Activated T-cell treated with anti-CD3 and anti-CD28 coated beads for 1 hour (primary cell): ENCODE measurements at places on chromosomes 12 and 14.

- DNase-seq: no peak
These were observed 19.5 kb downstream of the TAMALIN start for GRCh38 chr12:52026263-52026662.

- no peak for DNase-seq
These were observed 22.4 kb downstream of the CHST11 start for GRCh38 chr12:104479123-104479662.

GRCh38 chr12:126518596-126519200 is 1453.5 kb downstream of the AACS start:
- no peak for DNase-seq

- no peak for DNase-seq
These were observed 353.6 kb downstream of the TMTC2 start for GRCh38 chr12:83040339-83040738.

GRCh38 chr14:26023967-26024366 is 573.9 kb downstream of the NOVA1 start:
- DNase-seq: no peak

GRCh38 chr12:131032082-131032750 is 78.5 kb downstream of the ADGRD1 start:
- no peak for DNase-seq

GRCh38 chr12:67430708-67431335 is 161.7 kb downstream of the CAND1 start:
- DNase-seq: no peak

DNA sequence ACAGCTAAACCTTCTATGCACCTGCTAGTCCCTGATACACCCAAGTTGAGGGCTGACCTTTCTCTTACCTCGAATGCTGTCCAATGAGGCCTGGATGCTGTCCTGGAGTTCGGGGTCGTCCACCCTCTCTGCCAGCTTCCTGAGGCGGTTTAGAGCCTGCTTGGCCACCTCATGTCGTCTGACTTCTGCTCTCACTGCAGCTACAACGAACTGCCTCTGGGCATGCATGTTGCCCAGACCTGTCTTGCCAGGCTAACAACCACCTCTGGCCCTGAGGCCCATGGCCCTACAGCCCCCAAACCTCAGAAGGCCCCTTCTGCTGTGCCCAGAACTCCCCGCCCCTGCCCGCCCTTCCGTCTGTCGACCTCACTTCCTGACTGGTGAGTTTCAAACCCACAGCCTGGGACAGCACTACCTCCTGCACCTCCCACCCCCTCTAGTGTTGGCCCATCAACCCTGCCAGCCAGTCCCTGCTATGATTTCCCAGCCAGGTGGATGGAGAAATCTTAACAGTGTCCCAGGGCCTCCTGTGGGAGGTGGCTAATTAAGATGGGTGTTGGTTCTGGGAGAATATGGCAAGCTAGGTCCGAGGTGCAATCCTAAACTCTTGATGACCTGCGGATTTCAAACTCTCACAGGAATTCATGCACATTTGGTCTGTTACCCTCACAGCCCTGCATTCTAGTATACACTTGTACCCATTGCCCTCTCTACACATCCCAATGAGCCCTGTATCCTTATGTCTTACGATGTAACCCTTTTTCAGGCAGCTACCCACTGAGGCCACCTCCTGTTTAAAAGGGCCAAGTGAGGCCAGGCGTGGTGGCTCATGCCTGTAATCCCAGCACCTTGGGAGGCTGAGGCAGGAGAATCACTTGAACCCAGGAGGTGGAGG is 2.7 kb upstream of the TSPAN31 start:
- peak; percentile 67 for DNase-seq

- no peak for DNase-seq
These were observed 37.9 kb downstream of the GCN1 start for GRCh38 chr12:120156315-120157259.

DNA sequence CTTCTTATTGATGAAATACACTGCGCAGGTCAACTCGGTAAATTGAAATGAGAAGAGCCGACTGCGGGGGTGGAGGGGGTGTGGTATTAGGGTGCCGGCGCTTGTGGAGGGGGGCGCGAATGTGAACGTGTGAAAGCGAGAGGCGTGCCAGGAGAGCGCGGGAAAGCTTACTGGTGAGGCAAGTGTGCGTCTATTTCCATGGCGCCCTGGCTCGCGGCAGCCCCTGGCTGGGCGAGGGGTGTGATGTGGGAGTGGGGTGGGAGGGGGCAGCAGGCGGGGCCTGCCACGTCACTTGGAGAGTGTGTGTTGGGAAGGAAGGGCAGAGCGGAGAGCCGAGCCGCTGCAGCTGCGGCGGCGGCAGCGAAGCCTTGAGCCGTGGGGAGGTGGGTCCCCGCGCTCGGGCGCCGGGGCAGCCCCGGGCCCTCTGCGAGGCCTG is 88.8 kb downstream of the GALNT8 start:
- DNase-seq: no peak

- DNase-seq: no peak
These were observed 195.0 kb downstream of the PHLDA1 start for GRCh38 chr12:75836533-75836932.

- no peak for DNase-seq
These were observed 56.7 kb upstream of the TMCC3 start for GRCh38 chr12:94707036-94707435.

- DNase-seq: no peak
These were observed 24.6 kb upstream of the FSCB start for GRCh38 chr14:44531658-44532057.

GRCh38 chr12:101806265-101806664 is 24.5 kb downstream of the GNPTAB start:
- DNase-seq: no peak

DNA sequence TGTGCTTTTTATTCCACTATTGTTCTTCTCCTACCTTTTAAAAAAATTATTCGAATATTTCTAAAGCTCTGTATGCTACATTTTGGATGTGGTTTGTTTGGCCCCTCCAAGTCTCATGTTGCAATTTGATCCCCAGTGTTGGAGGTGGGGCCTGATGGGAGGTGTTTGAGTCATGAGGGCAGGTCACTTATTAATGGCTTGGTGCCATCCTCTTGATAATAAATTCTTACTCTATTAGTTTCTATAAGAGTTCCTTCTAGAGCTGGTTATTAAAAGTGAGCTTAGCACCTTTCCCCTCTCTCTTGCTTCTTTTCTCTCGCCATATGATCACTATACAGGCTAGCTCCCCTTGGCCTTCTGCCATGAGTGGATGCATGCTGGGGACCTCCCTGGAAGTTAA is 445.6 kb upstream of the PDE3A start:
- no peak for DNase-seq

GRCh38 chr14:54738009-54738408 is 164.6 kb downstream of the GCH1 start:
- no peak for DNase-seq

- DNase-seq: no peak
These were observed 30.3 kb downstream of the BAZ2A start for GRCh38 chr12:56599797-56600196.

DNA sequence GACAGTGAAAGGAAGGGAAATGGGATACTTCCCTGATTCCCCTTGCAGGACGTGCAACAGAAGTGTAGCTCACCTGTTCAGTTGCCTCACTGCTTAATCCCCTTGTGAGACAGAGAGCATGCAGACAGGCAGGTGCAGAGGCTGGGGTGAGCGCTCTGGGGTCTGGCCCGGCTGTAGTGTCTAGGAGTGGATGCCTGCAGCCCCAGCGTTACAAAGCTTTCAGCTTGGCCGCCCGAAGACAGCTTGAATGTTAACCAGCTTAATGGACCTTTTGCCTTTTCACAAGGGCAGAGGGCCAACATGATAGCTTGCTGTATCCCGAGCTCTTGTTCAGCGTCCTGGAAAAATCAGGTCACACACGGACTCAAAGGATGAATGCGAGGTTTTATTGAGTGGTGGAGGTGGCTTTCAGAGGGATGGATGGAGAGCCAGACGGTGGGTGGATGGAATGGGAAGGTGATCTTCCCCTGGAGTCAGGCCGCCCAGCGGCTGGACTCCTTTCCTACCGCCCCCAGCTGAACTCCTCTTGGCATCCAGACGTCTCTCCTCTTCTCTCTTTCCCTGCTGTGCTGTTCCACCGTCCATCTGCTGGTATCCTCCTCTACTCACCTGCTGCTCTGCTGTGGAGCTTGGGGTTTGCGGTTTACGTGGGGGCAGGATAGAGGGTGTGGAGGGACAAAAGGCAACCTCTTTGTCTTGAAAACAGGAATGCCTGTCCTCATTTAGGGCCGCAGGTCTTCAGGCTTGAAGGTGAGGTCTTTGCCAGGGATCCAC is 86.2 kb upstream of the RESF1 start:
- no peak for DNase-seq
